ENCODE measurements at places on chromosomes 1 and 21.

- DNase-seq, result no peak
Observed at GRCh38 chr1:6471086-6471969, 5.4 kb upstream of the TNFRSF25 start.

DNA sequence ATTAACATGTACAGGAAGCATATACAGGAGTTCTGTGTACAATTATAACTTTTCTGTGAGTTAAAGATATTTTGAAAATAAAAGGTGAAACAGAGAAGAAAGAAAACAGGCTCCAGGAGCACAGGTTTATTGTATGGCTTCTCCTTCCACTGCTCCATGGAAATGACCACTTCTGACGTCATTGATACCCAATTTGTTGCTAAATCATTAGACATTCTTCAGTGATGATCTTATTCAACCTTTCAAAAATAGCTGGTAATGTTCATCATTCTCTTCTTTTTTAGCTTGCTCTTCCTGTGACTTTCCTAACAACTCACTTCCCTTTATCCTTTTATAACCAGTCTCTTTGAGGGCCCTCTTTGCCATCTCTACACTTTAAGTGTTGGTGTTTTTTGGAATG is 77.8 kb downstream of the KCNK2 start:
- DNase-seq, result no peak

DNA sequence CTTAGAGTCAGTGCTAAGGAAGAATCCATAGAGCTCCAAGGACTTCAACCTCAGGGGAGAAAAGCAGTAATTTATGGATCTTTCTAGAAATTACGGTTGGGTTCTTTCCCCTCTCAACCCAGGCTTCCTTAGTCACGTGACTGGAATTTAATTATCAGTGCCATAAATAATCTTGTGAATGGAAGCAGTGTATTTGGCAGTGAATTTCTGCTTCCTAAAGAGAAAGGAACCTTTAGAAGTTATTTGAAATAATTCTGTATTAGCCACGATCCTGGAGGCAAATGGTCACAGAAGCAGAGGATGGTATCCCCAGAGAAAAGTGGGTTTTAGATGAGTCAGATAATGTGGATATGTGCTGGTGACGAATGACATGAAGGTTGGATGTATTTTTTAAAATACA is 89.6 kb downstream of the NFIA start:
- no peak for DNase-seq

- no peak for DNase-seq
Observed at GRCh38 chr1:95094923-95095322, 22.2 kb upstream of the ALG14 start.

DNA sequence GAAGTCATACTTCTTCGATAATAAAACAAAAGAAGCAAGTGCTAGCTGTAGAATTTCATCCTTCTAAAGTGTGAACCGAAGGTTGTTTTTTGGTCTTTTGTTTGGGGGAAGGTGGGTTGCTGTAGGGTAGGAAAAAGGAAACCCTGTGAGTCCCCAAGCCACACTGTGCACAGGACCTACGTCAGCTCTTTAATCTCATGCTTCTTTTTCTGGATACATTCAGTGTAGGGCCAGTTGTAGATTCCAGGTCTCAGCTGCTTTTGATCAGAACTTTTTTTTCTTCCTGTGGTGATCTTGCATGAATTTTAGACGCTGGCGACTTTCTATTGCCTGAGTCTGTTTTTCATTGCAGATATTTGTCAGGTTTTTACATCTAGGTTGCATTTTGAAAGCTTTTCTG is 40.2 kb downstream of the BCL9 start:
- no peak for DNase-seq

DNA sequence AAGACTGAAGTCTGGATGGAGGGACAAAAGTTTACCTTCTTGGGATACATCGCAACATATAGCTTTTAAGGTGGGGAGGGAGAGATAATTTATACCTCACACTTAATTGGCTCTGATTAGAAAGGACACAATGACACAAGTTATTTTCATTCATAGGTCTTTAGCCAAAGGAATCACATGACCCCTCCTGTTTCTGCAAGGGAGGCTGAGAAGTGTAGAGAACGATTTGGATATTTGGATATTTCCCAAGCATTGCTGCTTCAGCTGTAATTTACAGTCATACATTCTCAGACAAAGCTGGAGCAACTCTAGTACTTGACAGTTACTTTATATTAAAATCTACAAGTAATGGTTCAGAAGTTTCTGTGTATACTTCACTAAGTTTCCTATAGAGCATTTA is 24.2 kb downstream of the DAP3 start:
- DNase-seq, result no peak

DNA sequence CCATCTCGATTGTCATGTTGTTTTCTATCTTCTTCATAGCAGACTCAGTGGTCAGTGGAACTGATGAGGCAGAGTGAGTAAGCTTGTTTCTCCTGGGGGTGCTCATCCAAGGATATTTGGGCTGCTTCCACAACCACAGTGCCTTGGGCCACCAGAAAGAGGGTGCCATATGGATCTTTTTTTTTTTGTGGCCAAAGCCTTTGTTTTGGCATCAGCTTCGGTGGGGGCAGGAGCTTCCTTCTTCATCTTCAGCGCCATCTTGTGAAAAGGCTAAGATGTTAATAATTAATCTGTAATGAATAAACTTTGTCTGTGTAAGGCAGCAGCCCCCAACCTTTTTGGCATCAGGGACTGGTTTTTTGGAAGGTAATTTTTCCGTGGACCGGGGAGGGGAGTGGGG is 6.6 kb upstream of the PLPP3 start:
- DNase-seq, result no peak

GRCh38 chr1:192161976-192162375 is 3.7 kb downstream of the RGS18 start:
- DNase-seq, result no peak

GRCh38 chr1:211699059-211699458 is 23.6 kb upstream of the NEK2 start:
- DNase-seq, result no peak

DNA sequence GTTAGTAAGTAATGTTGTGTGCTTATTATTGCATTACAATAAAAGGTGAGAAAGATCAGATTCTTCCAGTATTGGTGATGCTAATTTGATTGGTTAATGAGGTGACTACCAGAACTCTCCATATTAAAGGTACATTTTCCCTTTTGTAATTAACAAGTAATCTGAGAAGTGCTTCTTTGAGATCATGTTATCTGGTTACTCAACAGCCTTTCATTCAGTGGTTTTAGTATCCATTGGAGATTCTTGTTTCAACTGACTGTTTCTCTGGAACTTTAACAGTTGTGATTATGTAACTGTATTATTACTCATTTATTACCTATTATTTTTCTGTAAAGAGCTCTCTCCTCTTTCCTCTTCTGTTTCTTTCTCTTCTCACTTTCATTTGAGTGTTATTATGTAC is 86.7 kb downstream of the PEX14 start:
- no peak for DNase-seq

- no peak for DNase-seq
Observed at GRCh38 chr1:206108635-206109034, 8.6 kb downstream of the AVPR1B start.

- DNase-seq, result no peak
Observed at GRCh38 chr1:183483224-183483623, 10.9 kb downstream of the SMG7 start.

GRCh38 chr1:212792396-212792908 is 758 bp downstream of the TATDN3 start:
- DNase-seq, result no peak

GRCh38 chr1:88118176-88118845 is 565.8 kb upstream of the PKN2 start:
- DNase-seq, result no peak

DNA sequence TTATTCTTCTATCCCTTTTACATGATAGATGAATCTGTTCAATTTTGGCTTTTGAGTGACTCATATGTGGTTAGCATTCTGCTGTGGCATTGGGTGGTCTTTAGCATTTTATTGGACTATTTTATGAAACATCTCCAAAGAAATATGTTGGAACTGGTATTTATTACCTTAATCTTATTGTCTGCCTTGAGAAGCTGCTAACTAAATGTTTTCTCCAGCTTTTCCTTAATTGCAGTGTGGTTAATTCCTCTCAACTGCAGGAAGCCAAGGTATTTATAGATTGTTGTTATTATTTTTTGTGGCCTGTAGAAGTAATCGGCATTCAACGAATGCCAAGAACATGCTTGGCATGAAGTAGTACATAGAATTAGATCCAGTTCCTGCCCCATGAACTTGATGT is 64.1 kb downstream of the NOS1AP start:
- DNase-seq, result no peak
